ENCODE measurements at places on chromosomes 6 and 20.

DNA sequence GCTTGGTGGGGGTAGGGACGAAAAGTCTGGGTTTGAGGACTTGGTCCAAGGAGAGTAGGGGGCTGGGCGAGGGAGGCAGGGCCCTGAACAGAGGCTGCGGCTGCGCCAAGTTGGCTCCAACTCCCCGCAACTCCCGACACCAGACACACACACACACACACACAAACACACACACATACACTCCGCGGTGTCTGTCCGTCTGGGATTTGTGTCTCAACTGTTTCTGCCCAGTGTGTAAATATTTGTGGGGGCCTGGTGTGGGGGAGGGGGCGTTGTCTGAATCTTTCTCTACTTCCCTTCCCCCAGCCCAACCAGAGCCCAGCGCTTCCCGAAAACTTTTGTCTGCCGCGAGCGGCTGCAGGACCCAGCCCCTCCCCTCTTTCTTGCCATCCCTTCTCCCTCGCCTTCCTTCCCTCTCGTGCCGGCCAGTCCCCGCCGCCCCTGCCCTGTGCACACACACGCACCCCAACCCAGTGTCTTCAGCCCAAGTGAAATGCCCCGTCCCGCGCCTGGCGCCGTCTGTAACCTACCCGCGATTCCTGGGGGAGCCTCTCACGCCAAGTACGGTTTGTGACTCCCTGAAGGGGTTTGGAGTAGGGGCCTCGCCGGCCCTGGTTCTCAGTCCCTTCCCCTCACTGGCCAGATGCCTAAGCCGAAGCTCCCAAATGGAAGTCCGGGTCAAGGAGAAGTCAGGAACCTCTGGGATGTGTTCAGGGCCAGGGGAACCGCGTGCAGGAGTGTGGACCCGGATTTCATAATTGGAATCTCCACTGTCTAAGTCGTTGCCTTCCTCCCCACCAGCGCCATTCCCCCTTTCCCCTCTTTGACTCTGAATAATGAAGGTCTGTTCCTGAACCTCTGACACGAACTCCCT is 904 bp downstream of the MDFI start:
- DNase-seq: no peak

GRCh38 chr6:112780498-112781096 is 433.5 kb downstream of the RFPL4B start:
- no peak for DNase-seq

- DNase-seq: no peak
Measured at GRCh38 chr20:25269057-25269832, 21.4 kb downstream of the PYGB start.

DNA sequence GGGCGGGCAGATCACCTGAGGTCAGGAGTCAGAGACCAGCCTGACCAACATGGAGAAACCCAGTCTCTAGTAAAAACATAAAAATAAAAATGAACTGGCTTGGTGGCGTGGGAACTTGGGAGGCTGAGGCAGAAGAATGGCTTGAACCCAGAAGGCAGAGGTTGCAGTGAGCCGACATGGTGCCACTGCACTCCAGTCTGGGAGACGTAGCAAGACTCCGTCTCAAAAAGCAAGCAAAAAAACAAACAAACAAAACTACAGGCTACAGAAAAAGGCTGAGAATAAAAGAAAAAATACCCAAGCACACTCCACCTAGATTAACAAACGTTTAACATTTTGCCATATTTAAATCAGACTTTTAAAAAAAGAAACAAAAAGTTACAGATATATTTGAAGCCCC is 5.9 kb downstream of the PTCRA start:
- no peak for DNase-seq

- DNase-seq: no peak
Measured at GRCh38 chr6:90256698-90257485, 39.8 kb downstream of the BACH2 start.

DNA sequence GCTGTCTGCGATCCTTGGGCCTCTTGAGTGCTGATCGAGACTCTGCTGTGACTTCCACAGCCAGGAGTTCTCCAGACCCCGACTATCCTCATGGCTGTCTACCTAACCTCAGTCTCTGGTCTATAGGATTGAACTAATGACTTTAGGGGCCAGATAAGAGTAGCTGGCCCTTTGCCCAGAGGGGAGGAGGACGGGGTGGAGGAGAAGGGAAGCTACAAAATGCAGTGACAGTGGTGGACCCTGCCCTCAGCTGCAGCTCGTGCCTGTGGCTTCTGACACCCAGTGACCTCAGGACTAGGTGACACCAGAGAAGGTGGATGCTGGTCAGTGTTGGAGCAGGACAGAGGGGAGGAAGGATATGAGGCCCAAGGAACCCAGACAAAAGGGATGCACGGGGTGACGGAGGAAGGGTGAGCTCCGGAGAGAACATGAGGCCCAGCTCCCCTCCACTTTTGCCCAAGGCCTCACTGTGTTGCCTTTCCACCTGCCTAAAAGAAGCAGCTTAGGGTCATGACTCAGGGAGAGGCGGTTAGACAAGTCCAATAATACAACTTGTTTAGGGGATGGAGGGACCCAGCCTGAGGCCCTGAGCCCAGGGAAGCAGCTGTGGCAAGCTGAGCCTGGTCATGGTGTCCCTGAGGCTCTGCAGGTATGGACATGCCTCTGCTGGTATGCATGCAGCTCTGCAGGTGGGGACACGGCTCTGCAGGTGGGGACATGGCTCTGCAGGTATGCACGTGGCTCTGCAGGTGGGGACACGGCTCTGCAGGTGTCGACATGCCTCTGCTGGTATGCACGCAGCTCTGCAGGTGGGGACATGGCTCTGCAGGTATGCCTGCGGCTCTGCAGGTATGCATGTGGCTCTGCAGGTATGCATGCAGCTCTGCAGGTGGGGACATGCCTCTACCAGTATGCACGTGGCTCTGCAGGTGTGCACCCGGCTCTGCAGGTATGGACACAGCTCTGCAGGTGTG is 67.7 kb downstream of the SYNJ2 start:
- no peak for DNase-seq

DNA sequence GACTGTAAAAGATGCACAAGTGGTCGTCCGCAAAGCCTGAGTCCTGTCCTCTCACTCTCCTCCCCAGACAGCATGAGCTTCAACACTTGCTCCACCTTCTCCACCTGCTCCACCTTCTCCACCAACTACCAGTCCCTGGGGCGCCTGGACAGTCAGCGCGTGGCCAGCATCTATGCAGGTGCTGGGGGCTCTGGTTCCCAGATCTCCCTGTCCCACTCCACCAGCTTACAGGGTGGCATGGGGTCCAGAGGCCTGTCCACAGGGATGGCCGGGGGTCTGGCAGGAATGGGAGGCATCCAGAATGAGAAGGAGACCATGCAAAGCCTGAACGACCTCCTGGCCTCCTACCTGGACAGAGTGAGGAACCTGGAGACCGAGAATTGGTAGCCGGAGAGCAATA is 162.2 kb upstream of the NT5E start:
- no peak for DNase-seq

DNA sequence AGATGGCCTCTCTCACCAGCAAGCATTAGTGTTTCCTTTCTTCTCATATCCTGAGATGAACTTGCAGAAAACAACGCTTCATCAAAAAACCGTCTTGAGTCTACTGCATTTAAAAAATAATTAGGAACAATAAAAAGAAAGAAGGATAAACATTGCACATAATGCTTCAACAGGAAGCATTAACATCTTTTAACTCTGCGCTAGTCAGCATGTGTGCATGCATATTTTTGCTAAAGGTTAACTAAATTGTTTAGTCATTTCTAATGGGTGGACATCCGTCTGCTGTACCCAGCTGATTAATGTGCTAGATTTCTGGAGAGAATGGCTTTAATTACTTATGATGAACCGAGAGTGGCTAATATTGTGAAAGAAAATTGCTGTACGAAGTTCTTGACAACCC is 349.3 kb downstream of the SOX4 start:
- no peak for DNase-seq

GRCh38 chr20:58753267-58753921 is 60.8 kb downstream of the NPEPL1 start:
- DNase-seq: no peak

DNA sequence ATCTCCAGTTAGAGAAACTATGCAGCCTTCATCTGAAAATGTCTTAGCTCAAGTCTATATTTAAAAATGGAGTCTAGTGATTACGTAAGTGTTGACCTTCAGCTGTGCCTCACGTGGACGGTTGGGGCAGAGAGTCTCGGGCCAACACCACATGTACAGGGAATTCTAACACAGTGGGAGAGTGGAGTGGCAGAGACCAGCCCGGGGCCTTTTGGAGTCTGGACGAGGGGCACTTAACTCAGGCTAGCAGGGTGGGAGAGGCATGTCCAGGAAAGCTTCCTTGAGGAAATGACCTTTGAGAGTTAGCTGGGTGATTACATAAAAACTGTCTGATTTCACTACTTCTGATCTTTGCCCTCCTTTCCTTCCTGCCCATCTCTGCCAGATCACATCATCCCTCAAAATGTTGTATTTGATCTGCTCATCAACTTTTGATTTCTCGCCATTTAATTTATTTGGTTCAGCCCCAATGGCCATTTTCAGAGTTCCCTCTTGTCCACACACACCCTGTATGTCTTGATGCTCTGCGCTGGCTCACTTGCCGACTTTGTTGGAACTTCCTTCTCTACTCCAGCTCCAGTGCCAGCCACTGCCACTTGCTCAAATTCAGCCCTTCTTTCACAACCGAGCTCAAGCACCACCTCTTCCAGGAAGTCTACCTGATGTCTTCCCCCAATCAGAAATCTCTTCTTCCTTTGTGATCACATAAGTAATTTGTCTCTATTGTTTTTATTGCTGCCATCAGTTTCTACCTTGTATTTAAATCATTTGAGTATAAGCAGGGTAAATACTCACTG is 2.6 kb downstream of the ARMC2 start:
- no peak for DNase-seq

- DNase-seq: no peak
Measured at GRCh38 chr6:4039348-4039747, 39.6 kb downstream of the FAM217A start.

GRCh38 chr6:167209577-167209975 is 51.8 kb upstream of the GPR31 start:
- no peak for DNase-seq

DNA sequence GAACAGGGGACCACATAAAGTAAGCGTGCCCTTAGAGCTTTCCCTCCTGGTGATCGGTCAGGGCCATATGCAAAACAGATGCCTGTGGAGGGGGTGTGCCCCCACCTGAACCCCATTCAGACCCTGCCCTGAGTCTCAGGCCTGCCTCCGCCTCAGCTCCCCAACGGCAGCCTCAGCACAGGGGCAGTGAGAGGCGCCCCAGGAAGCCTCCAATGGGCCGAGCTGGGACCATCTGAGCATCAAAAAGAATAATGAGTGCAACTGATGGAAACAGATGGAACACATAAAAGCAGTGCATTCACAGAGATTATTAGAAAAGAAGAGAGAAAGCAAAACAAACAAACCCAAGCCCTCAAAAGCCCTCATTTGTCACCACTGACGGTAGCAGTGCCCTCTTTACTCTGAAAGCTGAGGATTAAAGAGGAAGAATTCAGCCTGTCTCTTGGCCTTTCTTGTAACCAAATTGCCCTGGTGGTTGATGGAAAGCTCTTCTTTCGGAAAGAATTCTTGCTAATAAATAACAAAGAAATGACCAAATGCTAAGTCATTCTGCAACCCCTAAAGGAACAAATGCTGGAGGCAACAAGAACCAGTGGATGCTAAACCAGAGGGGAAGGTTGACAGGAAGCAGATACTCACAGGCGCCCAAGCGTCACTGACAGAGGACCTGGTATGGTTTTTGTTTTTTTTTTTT is 6.8 kb downstream of the ADISSP start:
- no peak for DNase-seq

- DNase-seq: no peak
Measured at GRCh38 chr6:53302678-53303360, 45.9 kb downstream of the ELOVL5 start.

GRCh38 chr20:43576108-43576507 is 14.6 kb upstream of the IFT52 start:
- DNase-seq: no peak

DNA sequence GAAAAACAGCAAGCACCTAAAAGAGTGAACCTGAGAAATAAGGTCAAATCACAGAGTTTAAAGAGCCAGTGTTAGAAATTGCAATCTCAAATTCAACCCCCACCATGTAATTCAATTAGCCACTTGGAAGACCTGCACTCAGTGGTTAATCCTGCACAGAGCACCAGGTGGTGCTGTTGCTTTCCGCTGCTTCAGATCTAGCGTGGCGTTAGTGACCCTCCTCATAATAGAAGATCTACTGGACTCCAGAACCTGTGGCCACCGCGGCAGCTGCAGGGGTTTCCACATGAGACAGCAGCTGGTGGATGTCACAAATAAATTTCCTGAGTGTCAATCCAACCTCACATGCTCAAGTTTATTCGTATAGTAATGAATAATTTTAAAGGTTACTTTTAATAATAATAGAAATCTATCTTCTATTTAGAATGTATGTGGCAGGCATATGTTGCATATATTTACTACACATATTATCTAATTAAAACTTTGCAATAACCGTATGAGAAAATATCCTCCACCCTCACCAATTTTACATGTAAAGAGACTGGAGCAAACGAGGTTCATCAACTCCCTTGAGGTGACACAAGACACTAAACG is 84.4 kb downstream of the SYNE1 start:
- DNase-seq: no peak

DNA sequence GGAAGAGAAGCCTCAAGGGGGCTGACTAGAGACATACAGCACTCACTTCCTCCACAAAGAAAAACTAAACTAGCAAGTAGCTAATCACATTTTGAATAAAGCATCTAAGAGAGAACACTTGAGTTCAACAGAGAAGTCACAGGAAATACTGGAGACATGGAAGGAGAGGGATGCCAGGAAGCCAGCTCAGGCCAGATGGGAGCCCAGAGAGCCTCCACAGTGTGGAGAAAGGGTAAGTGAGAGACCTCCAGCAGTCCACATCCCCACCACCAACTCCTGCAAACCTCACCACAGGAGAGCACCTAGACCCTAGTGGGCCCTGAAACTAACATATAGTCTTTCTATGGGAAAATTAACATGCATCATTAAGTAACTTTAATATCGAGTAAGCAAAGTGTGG is 79.2 kb downstream of the EPM2A start:
- DNase-seq: no peak

- DNase-seq: no peak
Measured at GRCh38 chr6:34226731-34227586, 9.7 kb upstream of the HMGA1 start.

DNA sequence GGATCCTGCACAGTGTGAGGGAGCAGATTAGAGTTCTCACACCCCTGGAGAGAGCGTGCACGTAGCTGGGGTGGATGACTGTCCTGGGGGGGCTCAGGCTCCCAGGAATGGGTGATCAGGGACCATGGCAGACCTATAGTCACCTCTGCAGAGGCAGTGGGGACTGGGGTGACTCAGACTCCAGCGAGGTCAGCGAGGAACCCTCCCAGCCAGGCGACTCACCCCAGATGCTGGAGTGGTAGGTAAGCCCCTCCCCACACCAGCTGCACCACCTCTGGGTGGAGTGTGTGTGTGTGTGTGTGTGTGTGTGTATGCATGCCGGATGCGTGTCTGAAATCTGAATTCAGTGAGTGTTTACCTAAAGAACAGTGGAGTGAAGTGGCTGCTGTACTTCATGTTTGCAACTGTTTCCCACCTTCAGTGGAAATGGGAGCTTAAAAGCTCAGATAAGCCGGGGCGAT is 17.4 kb upstream of the GTSF1L start:
- DNase-seq: no peak

- DNase-seq: no peak
Measured at GRCh38 chr6:133715270-133715669, 173.6 kb upstream of the TCF21 start.

Data from stimulated activated CD8-positive, alpha-beta memory T cell treated with anti-CD3 and anti-CD28 coated beads, Interleukin-7, amount 100 ng/mL, for 48 hours (primary cell).